ENCODE measurements at places on chromosomes 3 and 15.

DNA sequence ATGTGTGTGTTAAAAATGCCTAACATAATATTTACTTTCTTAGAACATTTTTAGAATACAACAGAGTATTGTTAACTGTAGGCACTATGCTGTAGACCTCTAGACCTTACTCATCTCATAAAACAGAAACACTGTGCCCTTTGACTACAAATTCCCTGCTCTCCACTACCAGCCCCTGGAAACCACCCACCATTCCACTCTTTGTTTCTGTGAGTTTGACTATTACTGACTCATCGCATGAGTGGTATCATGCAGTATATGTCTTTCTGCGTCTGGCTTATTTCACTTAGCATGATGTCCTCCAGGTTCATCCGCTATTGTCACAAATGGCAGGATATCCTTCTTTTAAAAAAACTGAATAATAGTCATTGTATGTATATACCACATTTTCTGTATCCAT is 216.7 kb upstream of the CFAP20DC start:
- H3K4me1 ChIP-seq, result peaks cover 8% of the 10 kb centered on the region
- H3K27me3 ChIP-seq, result no peaks in the 10 kb centered on the region
- no peak overlapping the region for H3K27ac ChIP-seq

GRCh38 chr3:64871834-64872249 is 184.0 kb upstream of the ADAMTS9 start:
- no peaks in the 10 kb centered on the region for H3K27me3 ChIP-seq
- no peak overlapping the region for H3K4me3 ChIP-seq
- no peaks in the 10 kb centered on the region for H3K36me3 ChIP-seq

GRCh38 chr15:80695911-80696661 is 976 bp downstream of the ABHD17C start:
- H3K4me3 ChIP-seq, result peak overlapping the region; percentile 93
- H3K27me3 ChIP-seq, result peaks cover 10% of the 10 kb centered on the region
- peak overlapping the region; percentile 70 for H3K27ac ChIP-seq
- peaks cover 23% of the 10 kb centered on the region for H3K4me1 ChIP-seq

GRCh38 chr3:95438274-95438673 is 1375.4 kb downstream of the NSUN3 start:
- H3K27me3 ChIP-seq, result no peaks in the 10 kb centered on the region
- no peak overlapping the region for H3K27ac ChIP-seq
- H3K36me3 ChIP-seq, result no peaks in the 10 kb centered on the region
- no peak for DNase-seq
- no peak overlapping the region for H3K4me3 ChIP-seq
- no peaks in the 10 kb centered on the region for H3K4me1 ChIP-seq

Data from activated T-cell treated with anti-CD3 and anti-CD28 coated beads, Interleukin-2, amount 50 U/mL, for 72 hours (primary cell).